Kidney (tissue), 22 donors: ENCODE measurements at places on chromosomes 3 and 15. TPM values are rescaled to one million over a fixed set of nuclear protein-coding genes. Genes with fewer than 3 reads are reported as not detected.
A peak's percentile ranks its signal among the peaks of the same experiment; 100 is the strongest.

Gene OPA1
- total RNA-seq, result 56.3 TPM

Gene PTH1R
- 286 TPM for total RNA-seq

Gene MYLK
- 164 TPM for total RNA-seq

Gene CD96
- 9.5 TPM for total RNA-seq

Gene ASB14
- not detected for total RNA-seq

- H3K27ac ChIP-seq, result no peak overlapping the region
- H3K4me3 ChIP-seq, result no peak overlapping the region
- no peaks in the 10 kb centered on the region for H3K27me3 ChIP-seq
- H3K36me3 ChIP-seq, result no peaks in the 10 kb centered on the region
Observed at GRCh38 chr3:51953445-51953844, 1.7 kb upstream of the GPR62 start.

DNA sequence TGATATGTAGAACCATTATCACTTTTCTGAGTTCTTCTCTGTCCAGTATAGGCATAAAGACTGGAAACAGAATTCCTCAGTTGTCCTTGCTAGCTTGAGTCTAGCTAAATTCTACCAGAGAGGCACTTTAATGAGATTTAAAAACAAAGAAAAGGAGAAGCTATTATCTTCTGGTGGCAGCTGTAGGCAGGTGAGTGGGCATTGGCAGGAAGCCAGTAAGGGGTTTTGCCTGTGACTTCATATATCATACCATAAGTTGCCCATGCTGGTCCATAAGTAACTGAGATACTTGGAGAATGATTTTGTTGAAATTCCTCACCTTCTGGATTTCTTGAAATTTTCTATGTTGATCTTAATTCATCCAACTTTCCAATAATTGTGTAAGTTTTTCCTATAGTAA, 402.3 kb upstream of the TGFBR2 start:
- no peak overlapping the region for H3K27ac ChIP-seq
- no peak for DNase-seq
- no peaks in the 10 kb centered on the region for H3K36me3 ChIP-seq
- no peaks in the 10 kb centered on the region for H3K27me3 ChIP-seq

- no peak for DNase-seq
- H3K36me3 ChIP-seq, result no peaks in the 10 kb centered on the region
- H3K27ac ChIP-seq, result no peak overlapping the region
- H3K27me3 ChIP-seq, result no peaks in the 10 kb centered on the region
- H3K4me3 ChIP-seq, result no peak overlapping the region
- H3K4me1 ChIP-seq, result no peaks in the 10 kb centered on the region
Observed at GRCh38 chr3:133137042-133137996, 99.1 kb downstream of the TMEM108 start.

DNA sequence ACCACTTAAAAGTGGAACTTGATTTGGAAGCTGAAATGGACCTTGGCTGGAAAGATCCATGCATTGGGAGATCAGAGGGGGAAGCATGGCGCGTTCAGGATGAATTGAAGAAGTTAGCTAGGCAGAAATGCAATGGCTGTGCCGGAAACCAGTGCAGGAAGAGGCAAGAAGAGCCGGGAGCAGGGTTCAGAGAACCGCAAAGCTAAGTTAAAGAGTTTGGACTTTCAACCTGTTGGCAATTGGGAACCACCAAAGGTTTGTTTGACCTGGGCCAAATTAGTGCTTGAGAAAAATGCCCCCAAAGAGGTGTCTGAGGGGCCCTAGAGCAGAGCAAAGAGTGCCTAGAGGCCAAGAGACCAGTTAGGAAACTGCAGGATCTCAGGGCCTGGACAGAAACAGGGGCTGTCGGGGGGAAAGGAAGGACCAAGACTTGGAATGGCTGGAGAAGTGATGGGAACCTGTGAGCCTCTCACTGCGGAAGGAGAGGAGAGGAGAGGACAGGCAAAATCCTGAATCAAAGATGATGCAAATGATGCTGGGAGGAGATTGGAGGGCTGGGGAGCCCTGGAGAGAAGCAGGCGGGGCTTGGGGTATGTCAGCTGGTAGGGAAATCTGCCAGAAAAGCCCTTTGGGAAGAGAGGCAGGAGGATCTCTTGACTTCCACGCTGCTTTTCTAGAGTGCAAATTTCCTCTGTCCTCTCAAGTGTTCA, 49.3 kb downstream of the FAM174B start:
- no peak for DNase-seq
- no peak overlapping the region for H3K4me3 ChIP-seq
- H3K27me3 ChIP-seq, result no peaks in the 10 kb centered on the region
- H3K27ac ChIP-seq, result no peak overlapping the region
- no peaks in the 10 kb centered on the region for H3K4me1 ChIP-seq

Gene ARRDC4
- total RNA-seq, result 48.7 TPM

- H3K4me1 ChIP-seq, result no peaks in the 10 kb centered on the region
- no peak overlapping the region for H3K27ac ChIP-seq
- H3K36me3 ChIP-seq, result no peaks in the 10 kb centered on the region
- DNase-seq, result peak; percentile 83
Observed at GRCh38 chr3:42739401-42740158, 33.5 kb downstream of the CCDC13 start.
